ENCODE measurements at places on chromosomes 13 and 19. TPM values are rescaled to one million over a fixed set of nuclear protein-coding genes. Genes with fewer than 3 reads are reported as not detected.

ZNF699 gene
- 31.4 TPM for total RNA-seq

ADGRL1 gene
- 55.4 TPM for total RNA-seq

RAP2A gene
- total RNA-seq = 75.9 TPM

C1QTNF9B gene
- 0.88 TPM for total RNA-seq

ZSCAN1 gene
- 0.38 TPM for total RNA-seq

CLEC11A gene
- 38.8 TPM for total RNA-seq

SELENOV gene
- 1.7 TPM for total RNA-seq

PSG3 gene
- total RNA-seq = not detected

SOX1 gene
- total RNA-seq = 1.4 TPM
